ENCODE measurements at places on chromosomes 6 and 20.

GRCh38 chr6:150651808-150652470, 52.3 kb downstream of the PLEKHG1 start:
- DNase-seq, result no peak

- DNase-seq, result no peak
Measured at GRCh38 chr6:90266905-90267621, 29.6 kb downstream of the BACH2 start.

DNA sequence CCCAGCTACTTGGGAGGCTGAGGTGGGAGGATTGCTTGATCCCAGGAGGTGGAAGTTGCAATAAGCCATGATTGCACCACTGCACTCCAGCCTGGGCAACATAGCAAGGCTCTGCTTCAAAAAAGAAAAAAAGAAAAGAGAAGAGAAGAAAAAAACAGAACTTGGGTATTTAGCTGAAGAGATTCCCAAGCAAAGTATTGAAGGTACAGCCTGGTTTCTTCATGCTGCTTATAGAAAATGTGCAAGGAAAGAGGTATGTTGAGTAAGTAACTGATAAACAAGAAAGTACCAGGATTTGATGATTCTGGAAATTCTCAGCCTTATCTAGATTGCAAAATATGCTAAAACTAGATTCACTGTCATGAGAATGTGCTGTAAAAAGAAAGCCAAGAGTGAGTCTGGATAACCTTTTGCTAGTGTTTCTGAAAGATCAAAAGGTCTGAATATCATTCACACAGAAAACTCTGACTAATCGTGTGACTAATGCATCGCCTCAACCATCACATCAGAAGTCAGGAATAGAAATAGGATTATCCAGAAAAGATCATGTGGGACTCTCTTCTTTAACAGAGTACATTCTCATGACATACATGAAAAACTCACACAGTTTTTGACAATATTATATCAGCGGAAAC, 32.4 kb upstream of the NOP56 start:
- DNase-seq, result no peak

GRCh38 chr6:44166591-44167184, 8.1 kb downstream of the CAPN11 start:
- DNase-seq, result no peak
